SJCRH30 (cell line): ENCODE measurements at places on chromosomes 3 and 15.

- DNase-seq = no peak
These were observed 318.4 kb upstream of the TRIM42 start for GRCh38 chr3:140359233-140359995.

GRCh38 chr3:171535799-171536198 is 75.6 kb upstream of the TNIK start:
- DNase-seq = no peak

GRCh38 chr15:68634531-68634930 is 55.7 kb downstream of the CORO2B start:
- no peak for DNase-seq

GRCh38 chr3:52787672-52788625 is 6.6 kb upstream of the ITIH3 start:
- no peak for DNase-seq

DNA sequence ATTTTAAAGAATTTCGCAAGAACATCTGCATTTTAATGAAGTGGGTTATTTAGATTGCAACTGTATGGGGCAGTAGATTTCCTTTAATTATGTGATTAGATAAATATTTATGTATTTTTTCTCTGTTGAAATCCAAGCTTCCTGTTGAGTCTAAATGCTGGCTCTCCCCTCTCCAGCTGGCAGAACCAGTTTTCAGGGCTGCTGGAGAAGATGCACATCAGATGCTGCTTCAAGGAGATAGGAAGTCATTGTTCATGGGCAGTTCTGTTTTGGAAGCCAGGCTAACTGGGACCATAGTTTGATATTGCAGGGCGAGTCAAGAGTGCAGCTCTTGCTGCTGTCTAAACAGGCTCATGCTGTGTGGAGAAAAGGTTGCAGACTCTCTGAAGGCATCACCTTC is 97.4 kb downstream of the SLC9A9 start:
- no peak for DNase-seq
